Mesenteric fat pad (tissue), 1 donor: ENCODE measurements at places on chromosomes 13 and 19.

DNA sequence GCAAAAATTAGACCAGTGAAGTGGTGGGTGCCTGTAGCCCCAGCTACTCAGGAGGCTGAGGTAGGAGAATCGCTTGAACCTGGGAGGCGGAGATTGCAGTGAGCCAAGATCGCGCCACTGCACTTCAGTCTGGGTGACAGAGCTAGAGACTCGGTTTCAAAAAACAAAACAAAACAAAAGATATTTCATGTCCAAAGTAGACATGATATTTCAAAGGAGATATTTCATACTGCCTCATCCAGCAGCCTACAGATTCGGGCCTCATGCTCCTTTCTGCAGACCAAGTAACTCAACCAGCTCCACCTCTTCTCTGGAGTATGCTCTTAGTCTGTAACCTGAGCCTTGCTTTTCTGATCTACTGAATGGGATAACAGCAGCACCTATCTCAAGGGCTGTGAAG is 15.0 kb downstream of the ZC3H4 start:
- no peak for DNase-seq

- no peak for DNase-seq
These were observed 993 bp downstream of the FUT6 start for GRCh38 chr19:5838353-5839064.

DNA sequence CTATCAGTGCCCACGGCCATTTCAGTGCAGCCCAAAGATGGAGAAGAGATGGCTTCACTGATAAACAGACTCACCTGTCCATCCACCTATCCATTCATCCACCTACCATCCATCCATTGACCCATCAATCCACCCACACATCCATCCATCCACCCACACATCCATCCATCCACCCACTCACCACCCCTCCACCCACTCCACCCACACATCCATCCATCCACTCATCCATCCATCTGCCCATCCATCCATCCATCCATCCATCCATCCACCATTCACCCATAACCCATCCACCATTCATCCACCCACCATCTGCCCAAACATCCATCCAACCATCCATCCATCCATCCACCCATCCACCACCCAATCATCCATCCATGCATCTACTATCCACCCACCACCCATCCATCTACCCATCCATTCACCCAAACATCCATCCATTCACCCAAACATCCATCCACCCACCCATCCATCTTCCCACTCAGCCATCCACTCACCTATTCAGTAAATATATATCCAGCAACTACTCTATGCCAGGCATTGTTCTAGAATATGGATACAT is 31.6 kb upstream of the ZNRF4 start:
- no peak for DNase-seq

DNA sequence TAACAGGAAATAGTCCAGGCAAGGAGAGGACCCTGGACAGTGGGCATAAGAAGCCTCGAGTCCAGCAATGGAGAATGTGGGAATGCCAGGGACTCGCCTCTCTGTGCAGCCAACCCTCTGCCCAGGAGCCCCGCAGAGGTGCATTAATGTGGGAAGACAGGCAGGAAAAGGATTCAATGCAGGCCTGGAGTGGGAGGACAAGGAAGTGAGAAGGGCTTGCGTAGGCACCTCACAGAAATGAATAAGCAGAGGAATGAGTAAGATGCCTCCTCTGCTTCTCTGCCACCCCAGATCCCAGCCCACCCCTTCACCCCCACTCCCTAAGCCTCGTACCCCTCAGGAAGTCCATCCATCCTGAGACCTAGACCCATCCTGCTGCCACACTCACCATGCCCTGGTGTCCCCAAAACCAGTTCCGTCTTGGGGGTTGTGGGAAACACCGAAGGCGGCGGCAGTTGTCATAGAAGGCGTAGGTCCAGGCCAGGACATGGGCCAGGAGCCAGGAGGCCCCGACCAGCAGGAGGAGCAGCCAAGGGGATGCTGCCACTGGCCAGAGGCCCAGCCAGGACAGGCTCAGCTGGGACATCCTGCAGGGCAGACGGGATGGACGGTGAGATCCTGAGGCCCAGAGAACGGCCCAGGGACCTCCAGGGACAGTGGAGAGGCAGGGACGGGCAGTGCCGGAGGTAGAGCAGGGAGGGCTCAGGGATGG is 692 bp downstream of the CYP4F2 start:
- DNase-seq: no peak

GRCh38 chr13:104426435-104426834 is 1360.2 kb upstream of the SLC10A2 start:
- DNase-seq: no peak

GRCh38 chr13:78958006-78958405 is 299.1 kb upstream of the OBI1 start:
- no peak for DNase-seq
